NCI-H1417 treated with DMSO at 0.1 percent for 48 hours (cell line): ENCODE measurements at places on chromosomes 1 and 21.

DNA sequence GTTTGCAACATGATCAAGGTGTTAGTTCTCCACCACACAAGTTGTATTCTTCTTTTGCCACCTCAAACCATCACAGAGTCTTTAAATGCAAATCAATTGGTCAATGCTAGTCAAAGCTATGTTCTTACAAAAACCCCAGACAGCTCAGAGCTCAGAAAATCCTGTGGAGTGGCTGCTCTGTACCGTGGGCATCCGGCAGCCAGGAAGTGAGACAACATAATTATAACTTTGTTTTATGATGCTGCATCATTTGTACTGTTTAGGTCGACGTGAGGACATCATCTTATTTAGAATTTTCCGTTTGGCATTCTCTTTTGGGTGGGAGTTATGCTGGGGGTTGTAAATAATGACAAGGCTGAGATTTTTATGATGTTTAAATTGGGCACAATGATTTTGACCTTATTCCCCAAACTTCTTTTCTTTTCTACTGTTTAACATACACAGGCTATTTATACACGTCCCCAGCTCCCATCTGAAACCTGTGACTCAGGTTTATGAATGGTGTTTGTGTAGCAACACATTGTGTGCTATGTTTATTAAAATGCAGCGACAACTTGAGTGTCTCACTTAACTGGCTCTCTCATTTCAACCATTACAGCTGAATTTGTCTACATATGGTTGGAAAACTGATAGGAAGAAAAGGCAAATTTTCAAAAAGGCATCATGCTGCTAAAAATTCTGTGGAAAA is 124.0 kb downstream of the CNIH3 start:
- no peak for DNase-seq

DNA sequence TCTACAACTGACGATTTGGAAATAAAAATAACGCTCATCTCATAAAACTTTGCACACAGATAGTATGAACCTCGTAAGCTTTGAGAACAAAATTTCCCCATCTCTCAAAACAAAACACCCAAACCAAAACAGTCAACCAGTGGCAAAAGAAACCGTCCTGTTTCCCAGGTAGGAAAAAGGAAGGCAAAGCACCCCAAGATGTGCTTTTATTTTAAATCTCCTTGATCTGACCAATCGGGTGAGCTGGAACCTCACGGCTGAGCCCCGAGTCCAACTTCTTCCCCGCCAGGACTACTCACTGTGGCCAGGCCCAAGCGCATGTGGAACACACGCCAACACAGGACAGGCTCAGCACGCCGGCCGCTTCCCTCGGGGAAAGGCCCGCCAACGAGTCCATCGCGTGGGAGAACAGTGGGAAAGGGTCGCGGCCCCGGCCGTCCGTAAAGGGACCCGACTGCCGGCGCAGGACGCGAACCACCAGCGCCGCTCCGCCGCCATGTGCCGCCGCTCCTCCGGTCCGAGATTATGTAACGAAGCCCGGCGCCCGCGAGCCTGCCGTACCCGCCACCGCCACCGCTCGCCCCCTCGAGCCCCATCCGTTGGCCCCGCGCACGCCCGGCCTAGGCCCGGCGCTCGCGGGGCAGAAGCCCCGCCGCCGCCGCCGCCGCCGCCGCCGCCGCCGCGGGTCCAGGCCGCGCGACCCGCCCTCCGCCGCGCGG is 759 bp downstream of the AHCTF1 start:
- no peak for DNase-seq

DNA sequence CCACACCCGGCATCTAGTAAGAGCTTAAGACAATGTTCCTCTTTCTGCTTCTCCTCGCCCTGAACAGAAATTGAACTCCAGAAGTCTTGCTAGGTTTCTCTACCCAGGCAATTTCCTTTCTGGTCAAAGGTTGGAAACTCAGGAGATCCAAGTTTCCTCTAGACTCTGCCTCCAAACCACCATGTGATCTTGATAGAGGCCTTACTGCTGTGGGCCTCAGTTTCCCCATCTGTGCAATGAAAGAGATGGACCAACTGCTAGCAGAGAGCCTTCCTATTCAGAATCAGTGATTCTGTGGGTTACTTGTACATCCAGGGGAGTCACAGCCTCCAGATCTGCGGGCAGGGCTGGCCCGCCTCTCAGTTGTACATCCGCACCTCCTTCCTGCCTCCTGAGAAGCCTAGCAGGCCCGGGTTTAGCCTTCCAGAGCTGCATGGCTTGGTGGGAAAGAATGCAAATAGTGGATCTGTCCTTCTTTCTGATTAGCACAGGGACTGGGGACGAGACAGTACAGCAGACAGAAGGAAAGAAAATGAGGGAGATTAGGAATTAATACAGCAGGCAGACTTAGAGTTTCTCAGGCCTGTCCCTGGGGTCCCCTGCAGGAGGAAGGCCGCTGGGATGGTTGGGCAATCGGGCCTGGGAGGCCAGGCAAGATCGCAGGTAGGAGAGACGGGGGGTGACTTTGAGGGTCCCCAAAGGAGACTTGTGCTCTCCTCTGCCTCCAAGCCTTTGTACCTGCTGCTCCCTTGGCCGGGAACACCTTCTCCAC is 83.9 kb downstream of the PAX7 start:
- DNase-seq = no peak

GRCh38 chr1:94953746-94954145 is 26.8 kb upstream of the CNN3 start:
- no peak for DNase-seq

- no peak for DNase-seq
Observed at GRCh38 chr21:41497008-41497407, 10.9 kb downstream of the TMPRSS2 start.

DNA sequence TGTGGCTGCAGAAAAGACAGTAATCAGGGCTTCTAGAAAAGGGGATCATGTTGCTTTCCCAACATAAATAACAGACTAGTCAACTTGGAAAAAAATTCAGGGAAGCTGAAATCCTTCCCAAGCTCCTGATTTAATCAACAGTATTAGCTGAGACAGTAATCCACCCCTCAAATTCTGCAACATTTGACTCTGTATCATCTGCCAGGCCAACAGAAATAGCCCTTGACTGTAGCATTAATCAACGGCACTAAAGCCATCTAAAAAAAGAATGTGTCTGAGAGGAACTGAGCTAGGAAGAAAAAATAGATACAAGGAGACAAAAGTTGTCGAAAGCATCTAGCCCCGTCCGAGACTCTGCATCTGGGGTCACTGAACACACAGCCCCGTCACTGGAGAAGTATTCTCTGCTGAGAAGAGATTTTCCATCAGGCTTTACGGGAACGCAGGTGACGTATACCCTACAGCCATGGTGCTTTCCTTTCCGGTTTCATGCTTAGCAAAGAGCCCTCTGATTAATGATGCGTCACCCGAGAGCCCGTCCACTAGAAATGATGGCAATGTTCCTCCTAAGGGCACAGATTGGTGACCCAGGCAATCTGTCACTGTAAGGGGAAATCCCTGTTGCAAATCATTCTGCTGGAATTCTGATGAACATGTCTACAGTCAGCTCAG is 42.1 kb upstream of the TP53BP2 start:
- no peak for DNase-seq

GRCh38 chr21:30336596-30336995 is 898 bp downstream of the KRTAP27-1 start:
- no peak for DNase-seq

GRCh38 chr1:99570486-99571089 is 75.3 kb upstream of the PALMD start:
- no peak for DNase-seq

GRCh38 chr1:235074523-235075047 is 54.1 kb downstream of the TOMM20 start:
- peak; percentile 66 for DNase-seq

DNA sequence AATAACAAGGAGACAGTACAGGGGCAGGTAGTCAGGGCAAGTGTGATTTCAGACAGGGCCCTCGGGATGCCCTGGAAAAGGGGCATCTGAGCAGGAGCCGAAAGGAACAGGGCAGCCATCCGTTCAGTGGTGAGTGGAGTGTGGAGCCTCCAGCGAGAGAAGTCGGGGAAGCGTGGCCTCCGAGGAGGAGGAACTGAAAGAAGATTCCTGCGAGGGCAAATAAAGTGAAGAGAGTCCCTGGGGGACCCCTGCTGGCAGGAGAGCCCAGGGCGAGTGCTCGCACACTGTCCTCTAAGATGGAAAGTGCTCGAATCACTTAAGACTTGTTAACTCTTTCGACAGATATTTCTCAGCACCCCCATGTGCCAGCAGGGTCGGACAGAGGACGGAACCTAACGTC is 3.5 kb upstream of the UTS2 start:
- DNase-seq = no peak

DNA sequence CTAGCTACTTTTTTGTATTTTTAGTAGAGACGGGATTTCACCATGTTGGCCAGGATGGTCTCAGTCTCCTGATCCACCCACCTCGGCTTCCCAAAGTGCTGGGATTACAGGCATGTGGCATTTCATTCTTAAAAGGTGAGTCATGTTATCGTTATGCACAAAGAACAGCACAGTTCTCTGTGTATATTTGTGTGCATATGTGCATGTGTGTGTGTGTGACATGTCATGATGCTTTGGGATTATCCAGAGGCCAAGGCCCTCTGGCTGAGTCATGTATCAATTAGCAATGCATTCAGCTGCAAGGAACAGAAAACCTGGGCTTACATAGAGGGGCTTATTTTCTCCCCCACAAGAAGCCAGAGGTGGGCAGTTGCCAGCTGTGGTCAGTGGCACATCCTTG is 301.7 kb upstream of the KAZN start:
- no peak for DNase-seq

GRCh38 chr1:57908147-57908890 is 484.5 kb upstream of the DAB1 start:
- no peak for DNase-seq

- no peak for DNase-seq
Observed at GRCh38 chr1:28417441-28417922, 47.9 kb downstream of the PHACTR4 start.

- DNase-seq = no peak
Observed at GRCh38 chr1:96487394-96487793, 234.2 kb upstream of the PTBP2 start.

- no peak for DNase-seq
Observed at GRCh38 chr1:8506995-8507615, 189.2 kb downstream of the SLC45A1 start.

DNA sequence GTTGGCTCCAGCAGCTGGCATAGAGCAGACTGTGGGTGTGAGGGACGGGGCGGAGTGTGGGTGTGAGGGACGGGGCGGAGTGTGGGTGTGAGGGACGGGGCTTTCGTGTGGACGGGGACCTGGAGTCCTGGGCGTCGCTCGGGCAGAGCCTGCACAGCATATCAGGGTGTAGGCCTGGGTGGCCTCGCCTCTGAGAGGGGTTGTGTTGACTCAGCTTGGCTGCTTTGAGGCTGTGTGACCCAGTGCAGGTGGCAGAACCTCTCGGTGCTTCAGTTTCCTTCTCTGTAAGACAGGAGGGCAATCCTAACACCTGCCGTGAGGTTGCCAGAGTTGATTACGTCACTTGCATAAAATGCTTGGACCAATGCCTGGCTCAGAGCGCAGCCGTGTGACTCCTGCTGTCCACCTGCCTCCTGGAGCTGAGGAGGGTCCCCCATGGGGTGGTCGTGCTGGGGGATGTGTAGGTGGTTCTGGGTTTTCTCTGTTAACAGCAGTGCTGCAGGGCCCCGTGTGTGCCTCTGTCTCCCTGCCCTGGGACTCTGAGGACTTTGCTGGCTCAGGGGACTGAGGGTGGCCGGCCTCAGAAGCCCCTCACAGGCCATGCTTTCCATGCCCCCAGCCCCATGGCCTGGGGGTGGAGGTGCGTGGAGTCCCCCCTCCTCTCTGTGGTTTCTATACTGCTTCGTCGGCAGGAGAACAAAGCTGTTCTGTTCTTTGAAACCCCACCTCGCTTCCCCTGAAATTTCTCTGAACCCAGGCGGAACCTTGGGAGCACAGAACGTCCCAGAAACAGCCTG is 15.4 kb downstream of the PDXK start:
- DNase-seq = no peak

GRCh38 chr1:207514890-207515289 is 18.9 kb downstream of the CR1 start:
- no peak for DNase-seq

GRCh38 chr1:8540261-8540941 is 222.5 kb downstream of the SLC45A1 start:
- no peak for DNase-seq

DNA sequence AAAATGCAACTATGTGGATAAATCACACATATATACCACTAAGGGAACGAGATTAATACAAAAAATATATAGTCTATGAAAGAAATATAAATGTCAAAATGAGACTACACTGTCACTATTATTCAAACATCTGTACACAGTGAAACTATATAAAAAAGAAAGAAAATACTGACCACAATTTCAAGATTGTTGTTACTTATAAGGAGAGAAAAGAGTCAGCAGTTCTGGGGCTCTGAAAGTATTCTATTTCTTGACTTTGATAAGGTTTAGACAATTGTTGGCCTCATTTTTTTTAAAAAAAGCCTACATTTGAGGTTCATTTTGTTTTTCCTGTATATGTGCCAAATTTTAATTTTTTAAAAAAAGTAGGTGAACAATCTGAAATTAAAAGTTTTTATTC is 319.3 kb upstream of the CHRM3 start:
- DNase-seq = no peak

DNA sequence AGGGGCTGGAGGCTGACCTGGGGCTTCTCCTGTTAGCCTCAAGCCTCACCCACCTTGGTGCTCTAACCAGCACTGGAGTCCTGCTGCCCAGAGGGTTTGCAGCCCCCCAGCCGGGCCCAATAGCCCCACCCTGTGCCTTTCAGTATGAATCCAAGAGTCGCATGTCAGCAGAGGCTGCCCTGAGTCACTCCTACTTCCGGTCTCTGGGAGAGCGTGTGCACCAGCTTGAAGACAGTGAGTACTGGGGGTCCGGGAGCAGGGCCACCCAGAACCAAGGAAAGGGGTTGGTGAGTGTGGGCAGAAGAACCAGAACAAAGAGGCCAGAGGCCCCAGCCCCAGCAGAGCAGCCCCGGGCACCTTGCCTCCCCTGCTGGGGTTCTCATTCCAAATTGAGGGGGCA is 25.6 kb downstream of the CDK18 start:
- DNase-seq = no peak
